ENCODE measurements at places on chromosomes 1 and 21.

DNA sequence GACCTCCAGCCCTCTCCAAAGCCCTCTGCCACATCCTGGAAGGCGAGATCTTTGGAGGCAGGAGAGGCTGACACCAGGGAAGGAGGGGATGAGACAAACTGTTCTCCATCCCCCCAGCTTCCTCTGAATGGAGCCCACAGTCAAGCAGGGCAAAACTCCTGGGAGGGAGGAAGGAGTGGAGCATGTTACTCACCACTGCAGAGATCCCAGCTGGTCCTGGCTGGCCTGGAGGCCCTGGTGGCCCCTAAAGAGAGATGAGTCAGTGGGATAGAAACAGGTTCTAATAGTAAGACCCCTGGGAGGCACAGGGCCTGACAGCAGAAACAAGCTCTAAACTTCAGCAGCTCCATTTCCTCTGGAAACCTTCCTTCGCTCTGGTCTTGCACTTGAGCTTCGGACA lies 14.0 kb upstream of the PEF1 start:
- no peak for DNase-seq

GRCh38 chr1:86703696-86704457 lies 499 bp upstream of the SH3GLB1 start:
- peak; percentile 65 for DNase-seq

DNA sequence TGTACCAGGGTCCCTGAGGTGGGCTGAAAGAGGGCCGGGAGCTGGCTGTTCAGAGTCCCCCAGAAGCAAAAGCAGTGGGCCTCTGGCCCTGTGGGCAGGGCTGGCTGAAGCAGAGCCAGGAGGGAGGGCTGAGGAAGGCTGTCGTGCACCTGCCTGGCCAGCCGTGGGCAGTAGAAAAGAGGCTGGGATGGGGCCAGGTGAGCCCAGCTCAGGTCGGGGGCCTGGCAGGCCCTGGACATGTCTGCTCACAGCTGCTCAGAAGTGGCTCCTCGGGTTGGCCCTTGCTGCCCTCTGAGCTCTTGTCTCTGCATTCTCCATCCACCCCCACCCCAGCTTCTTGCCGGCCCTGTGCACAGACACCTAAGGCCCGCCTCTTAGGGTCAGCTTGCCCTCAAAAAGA lies 60.0 kb downstream of the TCP10L start:
- no peak for DNase-seq

DNA sequence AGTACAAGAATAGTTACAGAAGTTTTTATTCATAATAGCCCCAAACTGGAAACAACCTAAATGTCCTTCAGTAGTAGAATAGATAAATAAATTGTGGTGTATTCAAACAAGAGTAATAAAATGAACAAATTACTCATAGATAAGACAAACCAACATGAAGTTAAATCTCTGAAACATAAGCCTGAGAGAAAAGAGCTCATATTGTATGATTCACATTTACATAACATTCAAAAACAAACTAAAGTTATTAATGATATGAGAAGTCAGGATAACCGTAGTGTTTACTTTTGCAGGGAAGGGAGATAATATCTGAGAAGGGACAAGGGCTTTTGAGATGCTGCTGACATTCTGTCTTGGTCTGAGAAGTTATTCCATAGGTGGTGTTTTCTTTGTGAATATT lies 13.5 kb downstream of the STPG1 start:
- no peak for DNase-seq

DNA sequence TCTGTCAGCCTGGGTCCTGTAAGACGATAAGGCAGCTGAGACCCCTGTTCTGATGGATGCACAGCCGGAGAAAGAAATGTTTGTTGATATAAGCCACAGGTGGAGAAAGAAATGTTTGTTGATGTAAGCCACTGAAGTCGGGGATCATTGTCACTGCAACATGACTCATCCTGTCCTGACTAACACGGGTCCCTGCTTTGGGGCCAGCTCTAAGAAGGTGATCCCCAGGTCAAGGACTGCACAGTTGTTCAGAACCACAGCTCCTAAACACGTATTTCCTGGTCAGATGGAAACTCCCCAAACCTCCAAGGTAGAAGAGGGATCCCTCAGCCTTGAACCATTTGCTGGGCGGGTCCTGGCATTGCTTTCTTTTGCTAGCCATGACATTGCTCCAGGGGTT lies 86.4 kb upstream of the IGSF21 start:
- DNase-seq: no peak

DNA sequence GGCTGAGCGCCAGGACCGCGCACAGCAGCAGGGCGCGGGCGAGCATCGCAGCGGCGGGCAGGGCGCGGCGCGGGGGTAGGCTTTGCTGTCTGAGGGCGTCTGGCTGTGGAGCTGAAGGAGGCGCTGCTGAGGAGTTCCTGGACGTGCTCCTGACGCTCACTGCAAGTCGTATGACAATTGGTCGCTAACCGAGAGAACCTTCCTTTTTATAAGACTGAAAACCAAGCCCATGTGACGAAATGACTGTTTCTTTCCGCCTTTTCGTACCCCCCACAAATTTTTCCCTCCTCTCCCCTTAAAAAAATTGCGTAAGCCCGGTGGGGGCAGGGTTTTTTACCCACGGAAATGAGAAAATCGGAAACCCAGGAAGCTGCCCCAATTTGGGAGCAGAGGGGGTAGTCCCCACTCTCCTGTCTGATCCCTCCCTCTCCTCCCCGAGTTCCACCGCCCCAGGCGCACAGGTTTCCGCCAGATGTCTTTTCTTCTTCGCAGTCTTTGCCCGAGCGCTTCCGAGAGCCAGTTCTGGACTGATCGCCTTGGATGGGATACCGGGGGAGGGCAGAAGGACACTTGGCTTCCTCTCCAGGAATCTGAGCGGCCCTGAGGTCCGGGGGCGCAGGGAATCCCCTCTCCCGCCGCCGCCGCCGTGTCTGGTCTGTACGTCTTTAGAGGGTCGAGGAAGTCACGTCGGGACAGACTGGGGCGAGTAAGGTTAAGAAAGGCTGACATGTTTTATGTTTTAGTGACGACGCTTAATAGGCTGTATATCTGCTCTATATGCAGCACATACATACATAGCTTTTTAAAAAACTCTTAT lies at the start of gene PTGS2:
PTGS2 (minus strand) TSS at position 179 of the 817 bp plus-strand sequence; CDS start at position 46, 133 bp downstream.
- peak; percentile 34 for DNase-seq

- DNase-seq: peak; percentile 27
Observed at GRCh38 chr1:66933887-66934700, 9.3 kb downstream of the MIER1 start.

DNA sequence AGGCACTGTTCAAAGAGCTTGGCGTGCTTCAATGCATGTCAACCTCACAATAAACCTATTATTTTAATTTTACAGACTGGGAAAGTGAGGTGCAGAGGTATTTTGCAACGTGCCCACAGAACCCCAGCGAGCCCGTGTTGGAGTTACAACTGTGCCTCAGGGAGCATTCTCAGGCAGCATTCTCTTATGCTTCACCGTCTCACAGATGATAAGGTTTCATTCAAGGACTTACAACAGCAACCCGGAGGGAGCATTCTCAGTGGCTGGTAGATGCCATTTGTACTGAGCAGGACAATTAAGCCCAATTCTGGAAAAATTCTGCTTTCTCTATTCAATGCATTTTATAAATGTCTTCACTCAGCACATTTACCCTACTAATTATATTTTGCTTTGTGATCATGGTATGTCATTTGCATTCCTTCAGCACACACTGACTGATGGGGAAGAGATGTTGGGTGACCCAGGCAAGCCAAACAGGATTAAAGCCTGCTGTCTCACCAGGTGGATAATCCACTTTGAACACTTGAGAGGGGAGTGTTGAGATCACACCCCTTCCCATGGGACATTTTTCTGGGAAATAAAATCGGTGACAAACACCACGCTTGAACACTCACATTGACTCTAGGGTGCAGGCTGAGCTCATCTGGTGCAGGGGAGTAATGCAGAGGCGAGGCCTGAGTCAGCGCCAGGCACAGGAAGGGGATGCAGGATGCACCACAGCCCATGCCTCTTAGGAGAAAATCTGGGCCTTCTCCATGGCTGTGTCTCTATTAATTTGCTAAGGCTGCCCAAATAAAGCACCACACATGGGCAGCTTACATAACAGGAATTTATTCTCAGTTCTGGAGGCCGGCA lies 113.9 kb downstream of the CLIC6 start:
- no peak for DNase-seq

GRCh38 chr1:84611796-84612195 lies 37.6 kb upstream of the CTBS start:
- DNase-seq: no peak

DNA sequence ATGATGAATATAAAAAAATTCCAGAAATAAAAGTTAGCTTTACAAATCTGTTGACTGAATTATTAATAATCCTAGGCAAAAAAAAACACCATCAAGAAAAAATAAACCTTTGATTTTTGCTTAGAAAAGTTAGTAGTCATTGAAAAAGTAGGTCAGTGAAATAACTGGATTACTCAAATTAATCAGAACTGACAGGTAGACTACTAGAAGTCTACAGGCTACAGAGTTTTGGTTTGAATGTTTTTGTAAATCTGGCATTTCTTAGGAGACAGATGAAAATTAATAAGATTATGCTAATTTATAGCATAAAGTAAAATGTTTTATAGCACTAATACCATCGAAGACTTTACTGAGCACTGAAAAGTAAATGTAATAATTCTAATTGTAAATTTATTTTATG lies 511.9 kb downstream of the PTPRC start:
- DNase-seq: no peak

DNA sequence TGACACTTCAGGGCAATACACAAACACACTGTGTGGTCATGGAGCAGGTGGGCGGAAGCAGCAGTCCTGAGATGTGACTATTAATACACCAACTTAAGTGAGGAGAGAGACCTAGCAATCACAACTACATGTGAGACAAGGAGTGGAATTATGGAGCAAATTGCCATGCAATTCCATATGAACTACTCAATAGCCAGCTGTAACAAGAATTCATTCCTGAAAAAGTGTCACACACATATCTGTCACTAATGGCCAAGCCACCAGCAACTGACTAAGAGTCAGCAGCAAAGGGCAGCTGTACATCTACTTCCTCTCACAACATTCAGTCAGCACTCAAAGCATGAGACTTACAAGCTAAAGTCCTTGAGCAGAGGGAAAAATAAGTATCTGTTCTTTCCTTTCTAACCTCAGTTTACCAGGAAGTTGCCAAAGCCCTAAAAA lies 46.2 kb downstream of the GPR3 start:
- DNase-seq: no peak

- no peak for DNase-seq
Observed at GRCh38 chr1:108192581-108192980, 7.6 kb downstream of the SLC25A24 start.
